ENCODE measurements at places on chromosomes 7 and 10.

GRCh38 chr10:79024296-79024695 lies 44.5 kb upstream of the ZMIZ1 start:
- DNase-seq = no peak

DNA sequence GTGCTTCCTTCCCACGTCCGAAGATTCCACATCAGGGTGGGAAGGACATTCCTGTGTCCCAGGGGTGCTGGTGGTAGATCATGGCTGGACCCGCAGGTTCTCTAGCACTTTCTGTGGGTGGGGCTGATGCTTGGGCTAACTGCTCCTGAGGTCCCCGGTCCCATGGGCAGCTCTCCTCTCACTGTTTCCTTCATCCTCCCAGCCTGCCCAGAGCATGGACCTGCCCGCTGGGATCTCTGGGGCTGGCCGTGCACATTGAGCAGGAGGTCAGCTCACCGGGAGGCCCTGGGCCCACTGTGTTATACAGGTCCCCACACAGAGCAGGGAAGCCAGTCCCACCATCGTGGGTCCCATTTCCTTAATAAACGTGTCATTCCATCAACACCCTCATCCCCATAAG lies 502.3 kb downstream of the TCERG1L start:
- DNase-seq = no peak

DNA sequence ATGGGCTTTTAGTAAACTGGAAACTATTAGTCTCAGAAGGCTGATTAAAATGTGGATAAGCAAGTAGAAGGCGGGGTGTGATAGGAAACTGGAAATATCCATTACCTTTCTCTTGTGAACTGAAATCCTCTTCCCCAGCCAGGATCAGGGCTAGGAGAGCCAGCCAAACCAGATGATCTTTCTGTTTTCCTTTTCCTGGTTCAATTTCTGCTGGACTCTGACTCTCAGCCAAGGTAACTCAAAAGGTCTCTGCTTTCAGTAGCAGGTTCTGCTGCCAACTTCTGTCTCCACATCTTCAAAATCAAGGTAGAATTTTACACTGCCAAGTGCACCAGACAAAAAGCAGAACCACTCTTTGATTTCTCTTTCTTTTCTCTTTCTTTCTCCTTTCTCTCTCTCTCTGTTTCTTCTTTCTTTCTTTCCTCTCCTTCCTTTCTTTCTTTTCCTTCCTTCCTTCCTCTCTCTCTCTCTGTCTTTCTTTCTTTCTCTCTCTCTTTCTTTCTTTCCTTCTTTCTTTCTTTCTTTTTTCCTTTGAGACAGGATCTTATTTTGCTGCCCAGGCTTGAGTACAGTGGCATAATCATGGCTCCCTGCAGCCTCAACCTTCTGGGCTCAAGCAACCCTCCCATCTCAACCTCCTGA lies 30.8 kb downstream of the OTUD1 start:
- no peak for DNase-seq

DNA sequence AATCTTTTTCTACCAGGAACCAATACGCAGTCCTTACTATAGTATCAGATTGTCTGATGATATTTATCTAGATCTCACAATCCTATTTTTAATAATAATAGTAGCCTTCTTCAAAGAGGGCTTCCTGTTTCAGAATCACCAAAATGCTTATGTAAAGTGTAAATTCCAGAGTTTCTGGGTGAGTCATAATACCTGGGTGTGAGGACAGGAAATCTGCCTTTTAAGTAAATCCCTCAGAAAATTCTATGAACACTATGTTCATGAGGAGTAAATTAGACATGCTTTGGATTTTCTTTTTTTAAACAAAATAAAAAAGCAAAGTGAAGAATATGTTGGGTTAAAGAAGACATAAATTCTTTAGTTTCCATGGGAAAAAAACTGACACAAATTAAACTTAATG lies 20.5 kb downstream of the DKK1 start:
- no peak for DNase-seq

- no peak for DNase-seq
Measured at GRCh38 chr10:60989400-60989876, 45.5 kb upstream of the RHOBTB1 start.

- no peak for DNase-seq
Measured at GRCh38 chr10:102376901-102377300, 18.6 kb upstream of the NFKB2 start.

DNA sequence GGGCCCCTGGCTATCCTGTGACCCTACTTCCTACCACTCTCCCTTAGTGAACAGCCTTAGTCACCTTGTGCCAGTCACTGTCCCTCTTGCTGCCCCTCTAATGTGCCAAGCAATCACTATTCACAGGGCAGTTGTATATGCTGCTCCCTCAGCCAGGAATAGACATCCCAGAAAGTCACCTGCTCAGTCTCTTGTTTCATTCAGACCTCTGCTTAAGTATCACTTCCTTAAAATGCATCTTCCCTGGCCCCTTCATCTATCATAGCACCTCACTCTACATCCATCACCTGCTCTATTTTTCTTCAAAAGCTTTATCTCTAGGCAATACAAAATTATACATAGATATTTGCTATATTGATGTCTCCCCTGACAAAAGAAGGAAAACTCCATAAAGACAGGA lies 328.4 kb upstream of the NFE2L3 start:
- no peak for DNase-seq

DNA sequence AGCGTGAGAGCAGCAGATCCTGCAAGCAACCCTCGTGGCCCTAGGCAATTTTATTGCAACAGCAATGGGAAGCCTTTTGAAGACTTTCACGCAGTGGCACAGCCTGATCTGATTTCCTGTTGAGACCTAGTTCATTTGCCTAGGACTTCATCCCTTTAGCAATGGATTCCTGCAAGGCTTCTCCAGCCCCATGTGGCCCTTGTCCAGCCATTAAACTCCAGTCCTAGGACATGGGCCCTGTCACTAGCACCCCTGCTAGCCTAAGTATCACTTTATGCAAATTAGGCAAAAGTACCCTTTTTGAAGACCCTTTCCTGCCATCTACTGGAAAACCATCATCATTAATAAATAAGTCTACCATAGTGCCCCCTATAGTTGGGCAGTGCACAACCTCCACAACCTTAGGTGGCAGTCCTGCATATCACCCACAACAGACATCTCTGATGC lies 379.4 kb downstream of the GALNT17 start:
- DNase-seq = no peak

DNA sequence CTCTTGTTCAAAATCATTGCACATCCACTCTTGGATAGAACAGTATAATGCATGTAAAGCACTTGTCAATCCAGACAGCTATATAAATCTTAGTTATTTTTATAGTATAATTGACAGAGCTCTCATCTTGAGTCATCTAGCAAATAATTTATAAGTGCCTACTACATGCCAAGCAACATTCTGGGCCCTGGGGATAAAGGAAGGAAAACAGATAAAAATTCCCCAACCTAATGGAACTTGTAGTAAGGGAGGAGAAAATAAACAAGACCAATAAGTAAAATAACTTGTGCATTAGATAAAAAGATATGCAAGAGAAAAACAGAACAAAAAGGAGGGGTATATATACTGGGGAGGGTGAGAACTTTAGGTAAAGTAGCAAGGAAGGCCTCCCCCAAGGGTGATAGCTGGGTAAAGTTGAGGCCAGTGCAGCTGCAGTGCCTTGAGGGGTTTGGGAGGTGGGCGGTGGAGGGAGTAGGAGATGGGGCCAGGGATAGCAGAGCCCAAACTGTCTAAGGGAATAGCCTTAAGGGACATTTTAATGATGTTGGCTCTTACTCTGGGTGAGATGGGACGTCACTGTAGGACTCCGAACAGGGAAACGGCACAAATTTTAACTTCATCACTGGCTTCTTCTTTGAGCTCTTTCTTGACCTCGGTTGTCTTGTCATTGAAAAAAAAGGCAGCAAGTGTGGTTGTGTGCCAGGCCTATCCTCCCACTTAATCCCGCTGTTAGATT lies 79.3 kb upstream of the SEC61G start:
- no peak for DNase-seq

DNA sequence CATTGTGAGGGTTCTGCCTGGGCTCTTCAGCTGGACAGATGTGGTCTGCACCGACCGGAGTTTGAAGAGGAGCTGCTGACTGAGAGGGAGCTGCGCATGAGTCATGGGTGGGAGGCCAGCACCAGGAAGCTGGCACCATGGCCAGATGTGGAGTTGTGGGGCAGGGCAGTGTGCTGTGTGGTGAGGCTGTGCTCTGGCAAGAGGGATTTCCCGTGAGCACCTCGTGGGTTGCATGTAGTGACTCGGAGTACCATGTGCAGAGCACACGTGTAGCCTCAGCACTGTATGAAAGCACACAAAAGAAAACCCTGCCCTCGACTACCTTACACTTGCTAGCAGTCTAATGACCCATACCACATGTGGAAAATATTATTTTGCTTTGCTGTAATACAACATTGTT lies 103.4 kb downstream of the WNT2 start:
- DNase-seq = no peak

GRCh38 chr7:2687881-2688318 lies at the start of gene AMZ1:
TSS of gene AMZ1 (plus strand) at chr7:2688202. CDS start at chr7:2700452, 12,250 bp downstream.
- DNase-seq = no peak

- DNase-seq = no peak
Measured at GRCh38 chr7:231030-231857, 38.9 kb downstream of the FAM20C start.

DNA sequence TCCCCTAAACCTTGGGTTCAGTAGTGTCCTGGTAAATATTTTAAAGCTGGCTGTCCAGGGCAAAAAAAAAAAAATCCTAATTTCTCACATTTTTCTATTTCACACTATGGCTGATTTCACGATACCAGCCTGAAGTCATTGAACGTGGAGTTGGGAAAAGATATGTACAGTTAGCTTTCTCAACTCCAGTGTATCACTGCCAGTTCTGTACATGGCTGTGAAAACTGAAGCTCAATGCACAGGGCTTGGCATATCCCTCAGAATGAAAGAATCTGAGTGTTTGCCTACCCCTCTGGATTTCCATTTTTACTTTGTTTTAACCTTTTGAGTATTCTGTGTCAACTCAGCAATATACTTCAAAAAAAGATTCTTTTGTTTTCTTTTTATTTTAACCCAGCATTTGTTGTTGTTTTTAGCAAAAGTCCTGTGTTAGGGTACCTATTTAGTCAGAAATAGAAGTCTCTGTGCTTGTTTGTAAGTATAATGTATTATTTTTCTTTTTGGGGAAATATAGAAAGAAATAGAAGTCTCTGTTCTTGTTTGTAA lies 274.5 kb downstream of the ADK start:
- DNase-seq = no peak

GRCh38 chr10:69734797-69735468 lies 66.8 kb upstream of the COL13A1 start:
- no peak for DNase-seq

GRCh38 chr10:22874189-22874854 lies 53.5 kb upstream of the ARMC3 start:
- no peak for DNase-seq

DNA sequence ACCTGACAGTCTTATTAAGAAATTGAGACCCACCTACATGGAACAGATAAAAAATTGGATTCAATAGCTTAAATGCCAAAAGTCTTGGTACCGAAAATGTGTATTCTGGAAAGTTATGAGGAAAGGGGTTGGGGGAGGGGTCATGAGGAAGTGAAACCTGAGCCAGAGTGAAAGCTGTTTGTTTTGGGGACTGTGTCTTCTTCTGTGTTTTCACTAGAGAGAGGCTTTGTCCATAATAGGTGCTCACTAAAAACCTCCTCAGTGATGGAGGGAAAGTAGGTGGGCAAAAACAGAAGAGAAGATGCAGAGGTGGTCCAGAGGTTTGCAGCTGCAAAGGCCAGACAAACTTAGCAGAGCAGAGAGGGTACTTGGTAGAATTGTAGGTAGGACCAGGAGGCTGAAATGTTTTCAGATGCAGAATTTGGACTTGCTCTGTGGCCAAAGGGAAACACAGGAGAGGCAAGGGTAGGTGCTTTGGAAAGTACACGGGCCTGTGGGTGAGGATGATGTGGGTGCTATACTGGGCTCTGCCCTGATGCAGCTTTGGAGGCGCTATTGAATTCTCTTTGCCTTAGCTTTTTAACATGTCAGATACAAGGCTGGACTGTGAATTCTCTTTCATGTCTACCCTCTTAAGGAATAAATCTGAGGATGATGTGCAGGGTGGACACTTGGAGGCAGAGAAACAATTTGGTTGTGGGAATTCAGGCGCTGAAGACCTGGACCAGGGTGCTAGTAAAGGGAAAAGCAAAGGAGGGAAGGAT lies 254.6 kb downstream of the PTEN start:
- DNase-seq = no peak

DNA sequence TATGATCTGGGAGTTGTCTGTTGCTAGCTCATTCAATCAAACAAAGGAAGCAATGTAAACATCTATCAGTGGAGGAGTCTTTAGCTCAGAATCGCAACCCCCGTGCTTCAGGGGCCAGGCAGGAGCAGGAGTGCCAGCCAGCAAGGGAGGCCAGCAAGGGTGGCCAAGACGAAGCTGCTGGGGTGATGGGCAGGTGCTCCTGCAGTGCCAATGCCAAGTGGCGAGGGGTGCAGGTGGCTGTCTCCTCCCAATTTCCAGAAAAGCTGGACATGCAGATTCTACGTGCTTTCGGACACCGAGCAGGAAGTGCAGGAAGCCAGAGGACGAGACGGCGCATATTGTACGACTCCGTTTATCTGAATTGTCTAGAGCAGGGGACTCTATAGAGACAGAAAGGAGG lies 48.1 kb upstream of the EBF3 start:
- DNase-seq = no peak

GRCh38 chr7:99490878-99491277 lies 9.2 kb downstream of the ZNF394 start:
- DNase-seq = no peak

DNA sequence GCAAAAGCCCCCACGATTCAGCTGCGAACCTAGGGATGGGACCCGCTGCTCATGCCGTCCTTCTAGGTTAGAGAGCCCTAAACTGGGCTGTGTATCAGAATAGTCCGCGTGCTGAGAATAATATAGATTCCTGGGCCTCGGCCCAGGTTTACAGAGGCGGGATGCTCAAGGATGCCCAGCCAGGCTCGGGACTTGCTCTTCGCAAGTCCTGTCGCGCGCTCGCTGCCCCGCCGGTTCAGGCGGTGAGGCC lies 266 bp upstream of the STMP1 start:
- DNase-seq = no peak

DNA sequence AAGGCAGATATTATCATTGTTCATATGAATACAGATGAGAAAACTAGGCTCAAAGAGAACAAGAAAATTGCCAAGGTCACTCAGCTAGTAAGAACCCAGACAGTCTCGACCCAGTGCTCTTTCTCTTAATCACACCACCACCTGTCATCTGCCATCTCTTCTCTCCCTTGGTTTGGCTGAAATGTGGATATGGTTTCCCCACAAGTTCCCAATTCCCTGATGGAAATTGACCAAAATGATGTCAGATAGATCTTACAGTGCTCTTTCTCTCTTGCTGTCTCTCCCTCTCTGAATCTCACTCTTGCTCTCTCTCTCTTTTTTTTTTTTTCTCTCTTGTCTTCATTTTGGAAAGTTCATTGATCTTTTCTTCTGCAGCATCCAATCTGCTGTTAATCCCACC lies 9.1 kb downstream of the C10orf90 start:
- no peak for DNase-seq

Measured in T-helper 1 cell (primary cell).